ENCODE measurements at places on chromosomes 11 and 22.

- DNase-seq = no peak
These were observed 21.0 kb downstream of the LDLRAD3 start for GRCh38 chr11:35964841-35965240.

GRCh38 chr11:44776551-44777208 lies 49.9 kb downstream of the TSPAN18 start:
- DNase-seq = no peak

GRCh38 chr11:65505466-65506289 lies 6.8 kb downstream of the MALAT1 start:
- DNase-seq = no peak

GRCh38 chr11:19912958-19913892 lies 200.6 kb downstream of the NAV2 start:
- DNase-seq = no peak

- DNase-seq = no peak
These were observed 79.7 kb downstream of the MAML2 start for GRCh38 chr11:96263238-96263763.

- DNase-seq = no peak
These were observed 2.8 kb upstream of the ACR start for GRCh38 chr22:50734986-50735738.

GRCh38 chr11:14320020-14320419 lies 39.0 kb downstream of the RRAS2 start:
- DNase-seq = no peak

DNA sequence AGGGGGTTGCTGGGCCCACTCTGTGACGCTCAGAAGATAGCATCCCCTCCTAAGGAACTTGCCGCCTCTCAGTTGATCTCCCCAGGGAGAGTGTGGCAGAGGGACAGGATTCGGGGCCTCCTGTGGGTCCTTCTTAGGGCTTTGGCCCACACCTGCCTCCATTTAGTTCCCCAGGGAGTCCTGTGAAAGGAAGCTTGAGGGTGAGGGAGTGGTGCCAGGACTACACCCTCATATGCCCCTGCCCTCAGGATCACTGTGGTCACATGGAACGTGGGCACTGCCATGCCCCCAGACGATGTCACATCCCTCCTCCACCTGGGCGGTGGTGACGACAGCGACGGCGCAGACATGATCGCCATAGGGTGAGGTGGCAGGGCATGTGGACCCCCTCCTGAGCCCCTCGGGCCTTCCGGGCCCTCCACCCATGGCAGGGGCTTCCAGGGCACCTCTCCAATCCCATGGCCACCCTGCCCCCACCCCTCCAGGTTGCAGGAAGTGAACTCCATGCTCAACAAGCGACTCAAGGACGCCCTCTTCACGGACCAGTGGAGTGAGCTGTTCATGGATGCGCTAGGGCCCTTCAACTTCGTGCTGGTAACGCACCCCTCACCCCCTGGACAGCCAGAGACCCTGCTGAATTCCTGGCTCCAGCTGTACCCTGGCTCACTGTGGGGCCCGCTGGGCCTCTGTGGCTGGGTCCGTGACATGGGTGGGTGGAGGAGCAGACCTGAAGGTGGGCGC lies 3.5 kb downstream of the INPP5J start:
- DNase-seq = no peak

- DNase-seq = no peak
These were observed 33.1 kb upstream of the MRGPRX1 start for GRCh38 chr11:18972336-18972735.

DNA sequence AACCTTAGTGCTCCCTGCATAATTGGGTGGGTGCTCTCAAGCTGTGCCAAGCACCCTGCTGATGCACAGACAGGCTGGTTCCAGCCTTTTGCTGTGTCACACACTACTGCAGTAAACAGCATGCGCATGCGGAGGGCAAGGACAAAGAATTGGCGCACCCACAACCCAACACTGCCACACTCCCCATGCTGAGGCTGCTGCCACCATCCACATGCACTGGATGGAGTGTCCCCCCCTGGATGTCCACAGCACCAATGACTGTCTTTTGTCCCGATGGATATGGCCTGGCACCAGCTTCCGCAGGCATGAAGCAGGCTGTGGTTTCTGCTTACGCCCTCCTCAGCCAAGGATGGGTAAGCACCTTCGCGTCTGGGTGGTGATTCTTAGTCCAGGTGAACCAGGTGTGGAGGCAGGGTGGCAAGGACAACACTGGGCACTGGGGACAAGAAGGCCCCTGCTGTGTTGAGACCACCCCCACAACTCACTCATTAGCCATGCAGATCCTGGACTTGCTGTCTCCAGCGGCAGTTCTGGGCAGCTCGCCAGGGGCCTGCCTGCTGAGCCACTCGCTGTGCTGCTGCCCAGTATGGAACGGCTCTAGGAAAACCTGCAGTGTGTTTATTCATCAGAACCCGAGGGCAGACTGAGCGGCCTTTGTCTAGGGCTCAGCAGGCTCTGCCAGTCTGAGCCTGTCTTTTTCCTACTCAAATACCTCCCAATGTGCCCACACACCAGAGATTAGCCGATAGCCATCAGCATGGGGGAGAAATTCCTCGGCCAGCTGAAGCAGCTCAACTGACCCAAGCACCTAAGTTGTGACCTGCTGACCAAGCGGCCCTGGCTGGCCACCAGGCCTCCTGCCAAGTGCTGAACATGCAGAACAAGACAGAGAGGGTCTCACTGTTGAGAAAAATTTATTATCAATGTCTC lies 8.2 kb upstream of the NAP1L4 start:
- DNase-seq = no peak

- DNase-seq = no peak
These were observed 13.5 kb downstream of the SEZ6L start for GRCh38 chr22:26182723-26183122.

- DNase-seq = no peak
These were observed 419.7 kb upstream of the CNTN5 start for GRCh38 chr11:98600786-98601773.

- no peak for DNase-seq
These were observed 785 bp upstream of the SUSD2 start for GRCh38 chr22:24180316-24181087.

DNA sequence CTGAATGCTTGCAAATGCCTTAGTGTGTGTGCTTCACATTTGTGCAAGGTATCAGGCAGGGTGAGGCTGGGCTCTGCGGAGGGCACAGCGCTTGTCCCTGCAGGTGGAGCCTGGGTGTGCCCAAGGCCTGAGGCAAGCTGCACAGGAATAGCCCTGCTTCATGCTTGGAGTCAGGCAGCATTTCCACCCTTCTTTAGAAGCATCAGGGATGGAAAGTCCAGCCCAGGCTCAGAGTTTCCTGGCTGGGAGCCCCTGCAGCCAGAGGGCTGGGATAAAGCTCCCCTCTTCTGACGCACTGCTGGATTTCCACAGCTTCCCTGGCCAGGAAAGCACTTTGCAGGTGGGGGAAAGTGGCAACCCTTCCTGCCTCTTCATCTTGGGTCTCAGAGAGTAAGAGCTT lies 63.4 kb downstream of the GALNT18 start:
- no peak for DNase-seq

DNA sequence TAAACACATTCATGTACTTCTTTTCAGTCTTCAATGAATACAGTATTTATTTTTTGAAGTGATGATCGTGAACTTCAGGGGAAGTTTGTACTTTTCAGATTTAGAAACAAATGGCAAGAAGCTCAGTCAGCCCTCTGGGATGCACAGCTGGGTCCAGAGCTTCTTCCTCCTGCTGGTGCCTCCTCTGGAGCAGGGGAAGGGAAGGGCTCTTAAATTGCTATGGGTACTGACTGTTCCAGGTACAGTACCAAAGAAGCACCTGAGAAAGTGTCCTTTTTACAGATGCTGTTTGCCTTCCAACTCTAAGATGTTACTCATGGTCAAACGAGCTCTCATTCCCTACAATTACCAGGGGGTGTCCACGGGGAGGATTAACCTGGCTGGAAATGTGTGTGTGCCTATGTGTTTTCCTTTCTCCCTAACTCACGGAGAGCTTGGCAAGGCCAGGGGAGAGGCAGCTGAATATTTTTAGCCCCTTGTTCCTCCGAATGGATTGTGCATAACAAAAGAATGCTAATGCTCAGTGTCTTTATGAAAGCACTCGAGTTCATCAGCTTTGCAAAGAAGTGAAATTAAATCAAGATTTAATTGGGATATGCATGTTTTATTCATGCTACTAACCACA lies 313.7 kb upstream of the CADM1 start:
- DNase-seq = no peak

DNA sequence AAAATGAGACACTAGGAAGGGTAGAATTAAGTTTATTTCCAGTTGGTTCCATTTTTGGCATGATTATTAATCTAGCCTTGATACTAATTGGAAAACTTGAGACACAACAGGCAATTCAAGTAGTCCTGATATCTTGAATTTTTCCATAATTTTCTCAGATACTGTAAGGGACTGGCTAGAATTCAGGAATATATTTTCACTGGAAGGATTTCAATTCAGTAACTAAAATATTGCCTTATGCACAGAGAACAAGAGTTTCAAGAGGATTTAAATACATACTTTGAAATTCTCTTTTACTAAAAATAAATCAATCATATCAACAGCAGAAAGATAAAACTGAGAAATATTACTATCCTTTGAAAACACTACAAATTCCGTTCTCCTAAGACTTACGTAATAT lies 632.9 kb downstream of the LRRC4C start:
- no peak for DNase-seq

DNA sequence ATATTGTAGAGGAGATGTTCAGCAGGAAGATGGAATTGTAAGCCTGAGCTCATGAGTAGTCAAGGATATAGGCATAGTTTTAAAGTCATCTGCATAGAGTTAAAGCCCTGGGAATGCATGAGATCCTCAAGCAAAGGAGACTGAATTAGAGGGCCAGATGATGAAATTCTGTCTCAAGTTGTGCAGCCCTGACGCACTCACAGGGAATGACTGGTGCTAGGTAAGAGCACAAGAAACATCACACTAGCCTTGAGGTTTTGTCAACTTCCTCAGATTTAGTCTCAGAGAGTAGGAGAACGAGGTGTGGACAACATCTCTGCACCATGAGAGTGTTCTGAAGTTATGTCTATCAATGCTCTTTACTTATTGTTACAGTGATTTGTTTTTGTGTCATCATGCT lies 5.8 kb downstream of the RAB38 start:
- DNase-seq = no peak

DNA sequence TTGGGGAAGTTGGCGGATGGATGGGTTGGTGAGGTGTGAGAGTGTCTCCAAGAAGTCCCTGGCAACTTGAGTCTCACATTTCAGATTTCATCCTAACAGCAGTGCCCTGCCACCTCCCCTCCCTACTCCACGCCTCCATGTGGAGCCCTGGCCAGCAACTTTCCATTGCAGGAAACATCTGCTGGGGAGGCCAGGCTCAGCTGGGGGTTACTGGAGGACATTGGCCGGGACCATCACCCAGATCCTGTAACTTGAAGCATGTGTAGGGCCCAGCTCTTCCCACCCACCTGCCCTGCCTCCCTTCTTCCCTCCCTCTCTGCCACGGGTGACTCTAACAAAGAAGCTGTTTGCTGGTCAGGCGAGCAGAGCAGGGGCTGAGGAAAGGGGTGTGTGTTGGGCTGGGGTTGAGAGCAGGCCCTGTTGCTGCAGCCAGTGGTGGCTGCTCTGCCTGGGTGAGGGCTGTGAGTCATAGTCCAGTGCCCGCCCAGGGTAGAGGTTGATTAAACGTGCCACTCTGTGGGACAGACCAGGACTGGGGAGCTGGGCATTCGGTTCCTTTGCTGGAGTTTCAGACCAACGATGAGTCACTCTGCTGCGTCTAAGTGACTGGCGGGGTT lies 64.0 kb downstream of the SCN3B start:
- DNase-seq = no peak

GRCh38 chr22:29290061-29290460 lies 16.4 kb upstream of the GAS2L1 start:
- DNase-seq = no peak

DNA sequence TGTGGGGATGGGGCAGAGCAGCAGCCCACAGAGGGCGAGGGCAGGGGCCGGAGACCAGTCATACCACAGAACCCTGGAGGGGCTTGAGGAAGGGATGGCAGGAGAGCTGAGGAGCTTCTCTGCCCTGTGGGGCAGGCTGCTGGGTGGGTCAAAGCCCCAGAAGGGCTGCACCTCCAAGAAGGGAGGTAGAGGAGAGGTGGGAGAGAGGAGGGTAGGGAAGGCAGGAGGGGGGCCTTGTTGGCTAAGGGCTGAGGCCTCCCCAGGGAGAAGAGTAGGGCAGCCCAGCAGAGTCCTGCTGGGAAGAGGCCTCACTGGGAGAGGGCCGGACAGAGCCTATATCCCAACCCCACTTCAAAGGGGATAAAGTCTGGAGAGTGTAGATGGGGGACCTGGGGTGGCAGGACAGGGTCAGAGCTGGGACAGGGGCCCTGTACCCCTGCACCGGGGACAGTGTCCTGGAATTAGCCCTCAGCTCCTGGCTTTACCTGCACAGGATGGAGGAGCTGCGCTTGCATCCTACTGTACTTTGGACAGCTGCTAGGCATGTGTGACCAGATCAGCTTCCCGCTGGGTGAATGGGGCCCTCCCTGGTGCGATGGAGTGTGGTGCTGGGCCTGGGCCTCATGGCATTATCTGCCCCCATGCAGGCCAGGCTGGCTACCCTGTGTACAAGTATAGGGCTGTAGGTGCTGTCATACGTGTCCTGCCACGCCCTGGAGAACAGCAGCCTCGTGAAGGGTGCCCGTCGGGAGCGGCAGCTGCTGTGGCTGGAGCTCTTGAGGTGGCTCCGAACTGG lies 7.3 kb downstream of the DGCR6L start:
- no peak for DNase-seq

GRCh38 chr11:67303132-67303834 lies at the start of gene SSH3:
Gene SSH3, plus strand, starts transcription at chr11:67303530. Its CDS starts 96 bp downstream, at chr11:67303626.
- DNase-seq = no peak

DNA sequence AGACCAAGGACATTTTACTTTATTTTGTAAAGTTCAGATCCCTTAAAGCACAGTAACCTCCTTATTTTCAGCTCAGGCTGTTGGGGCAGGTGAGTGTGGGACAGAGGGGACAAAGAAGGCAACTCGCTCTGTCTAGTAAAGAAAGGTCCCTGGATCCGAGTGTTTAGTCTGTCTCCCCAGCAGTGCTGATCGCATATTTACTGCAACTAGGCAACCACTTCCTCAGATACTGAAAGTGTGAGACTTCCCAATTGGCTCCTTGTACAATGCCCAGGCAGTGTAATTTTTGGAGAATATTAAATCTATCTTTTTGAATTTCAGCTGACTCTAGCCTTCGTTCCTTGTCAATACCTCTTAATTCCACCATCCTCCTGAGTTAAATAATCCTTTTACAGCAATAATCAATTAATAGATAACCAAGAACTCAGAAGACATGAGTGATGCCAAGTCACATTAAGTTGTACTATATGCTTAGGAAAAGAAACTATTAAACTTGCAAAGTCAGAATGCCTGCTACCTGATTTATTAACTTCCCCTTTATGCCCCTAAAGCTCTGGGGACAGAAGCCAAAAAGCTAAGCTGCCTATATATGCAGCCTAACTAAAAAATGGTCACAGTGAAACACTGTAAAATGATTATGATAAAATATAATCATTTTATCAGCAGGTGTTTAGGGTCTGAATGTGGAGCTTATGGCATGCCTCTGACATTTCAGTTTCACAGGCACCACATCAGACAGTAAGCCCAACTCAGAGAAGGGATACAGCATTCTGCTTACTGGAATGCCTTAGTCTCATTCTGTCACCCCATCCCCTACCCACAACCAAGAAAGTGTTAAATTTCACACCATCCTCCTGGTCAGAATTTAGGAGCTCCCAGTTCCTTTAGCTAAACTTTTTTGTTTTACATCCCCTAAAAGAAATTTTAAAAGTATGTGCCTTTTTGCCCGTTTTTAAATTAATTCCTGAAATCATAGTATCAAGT lies 138.7 kb downstream of the TRIM44 start:
- DNase-seq = no peak
